Activated CD8-positive, alpha-beta memory T cell treated with anti-CD3 and anti-CD28 coated beads, Interleukin-2, amount 10 ng/mL, durations not matched to agents 7 days and 5 days (primary cell): ENCODE measurements at places on chromosomes 7 and 10. TPM values are rescaled to one million over a fixed set of nuclear protein-coding genes. Genes with fewer than 3 reads are reported as not detected.

MPP7 gene
- 3.7 TPM for total RNA-seq

TMED4 gene
- total RNA-seq = 74.8 TPM

FXYD4 gene
- 0.37 TPM for total RNA-seq

PPP1R3A gene
- not detected for total RNA-seq

UCMA gene
- total RNA-seq = not detected

RAMP3 gene
- total RNA-seq = not detected

ASAH2 gene
- 4.2 TPM for total RNA-seq

PARG gene
- total RNA-seq = 31.6 TPM

TLX1 gene
- total RNA-seq = not detected

GRCh38 chr10:98472196-98472595 is 25.5 kb upstream of the HPS1 start:
- no peak overlapping the region for H3K4me3 ChIP-seq
- no peak overlapping the region for H3K27ac ChIP-seq
- peaks cover 10% of the 10 kb centered on the region for H3K4me1 ChIP-seq
- no peak for DNase-seq
- H3K36me3 ChIP-seq = no peaks in the 10 kb centered on the region

DNA sequence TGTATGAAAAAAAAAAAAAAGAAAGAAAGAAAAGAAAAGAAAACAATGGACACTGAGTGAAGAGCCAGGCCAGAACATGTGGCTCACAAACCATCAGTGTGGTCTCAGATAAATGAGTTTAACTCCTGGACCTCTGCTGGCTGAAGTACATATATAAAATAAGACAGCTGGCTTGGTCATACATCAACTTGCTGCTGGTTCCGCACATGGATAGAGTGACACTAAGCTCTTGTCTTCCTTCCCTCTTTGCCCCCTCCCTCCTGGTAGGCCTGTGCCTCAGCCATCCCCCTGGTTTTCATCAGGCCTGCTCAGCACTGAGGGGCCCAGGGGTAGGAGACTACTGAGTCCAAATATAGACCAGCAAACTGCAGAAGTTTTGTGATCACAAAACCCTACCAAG is 58.1 kb upstream of the DGKI start:
- no peak overlapping the region for H3K27ac ChIP-seq
- DNase-seq = no peak
- no peaks in the 10 kb centered on the region for H3K27me3 ChIP-seq

GRCh38 chr10:100972115-100972903 is 3.0 kb downstream of the SEMA4G start:
- H3K36me3 ChIP-seq = no peaks in the 10 kb centered on the region
- no peaks in the 10 kb centered on the region for H3K27me3 ChIP-seq
- no peak for DNase-seq
- H3K27ac ChIP-seq = no peak overlapping the region

DNA sequence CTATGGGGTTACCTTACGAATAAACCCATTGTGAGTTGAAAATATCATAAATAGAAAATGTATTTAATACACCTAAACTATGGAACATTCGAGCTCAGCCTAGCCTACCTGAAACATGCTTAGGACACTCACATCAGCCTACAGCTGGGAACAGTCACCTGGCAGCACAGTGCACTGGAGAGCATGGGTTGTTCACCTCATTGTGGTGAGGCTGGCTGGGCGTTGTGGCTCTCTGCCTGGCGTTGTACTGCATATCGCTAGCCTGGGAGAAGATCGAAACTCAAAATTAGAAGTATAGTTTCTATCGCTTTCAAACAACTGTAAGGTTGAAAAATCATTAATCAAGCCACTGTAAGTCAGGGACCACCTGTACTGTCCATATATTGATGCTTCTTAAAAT is 17.3 kb upstream of the HBP1 start:
- no peaks in the 10 kb centered on the region for H3K36me3 ChIP-seq
- H3K4me1 ChIP-seq = peaks cover 6% of the 10 kb centered on the region
- H3K27ac ChIP-seq = no peak overlapping the region
- H3K27me3 ChIP-seq = no peaks in the 10 kb centered on the region
- no peak overlapping the region for H3K4me3 ChIP-seq

DNA sequence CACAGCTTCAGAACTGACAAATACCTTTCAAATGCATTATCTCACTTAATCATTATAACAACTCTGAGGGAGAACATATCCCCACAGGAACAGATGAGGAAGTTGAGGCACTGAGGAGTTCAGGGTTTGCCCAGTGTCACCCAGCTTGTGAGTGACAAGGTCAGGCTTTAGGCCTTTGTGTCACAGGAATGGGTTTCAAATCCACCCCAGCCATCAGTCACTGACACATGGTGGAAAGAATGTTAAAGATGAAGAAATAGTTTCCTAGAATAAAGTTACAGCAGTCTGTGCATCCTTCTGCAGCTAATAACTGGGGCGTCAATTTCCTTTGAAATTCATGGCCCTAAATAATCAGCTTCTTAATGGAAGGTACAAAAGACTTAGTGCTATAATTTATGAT is 37.8 kb downstream of the SGCE start:
- H3K4me3 ChIP-seq = no peak overlapping the region
- peaks cover 12% of the 10 kb centered on the region for H3K4me1 ChIP-seq
- H3K27ac ChIP-seq = no peak overlapping the region
- H3K36me3 ChIP-seq = no peaks in the 10 kb centered on the region

- no peaks in the 10 kb centered on the region for H3K36me3 ChIP-seq
- H3K27me3 ChIP-seq = peaks cover 37% of the 10 kb centered on the region
- H3K4me3 ChIP-seq = no peak overlapping the region
- peak; percentile 61 for DNase-seq
- H3K27ac ChIP-seq = no peak overlapping the region
Observed at GRCh38 chr10:95445837-95446486, 115.2 kb downstream of the SORBS1 start.

- DNase-seq = no peak
- no peak overlapping the region for H3K27ac ChIP-seq
- H3K27me3 ChIP-seq = no peaks in the 10 kb centered on the region
- peaks cover 25% of the 10 kb centered on the region for H3K4me1 ChIP-seq
- peak overlapping the region; percentile 9 for H3K4me3 ChIP-seq
Observed at GRCh38 chr10:73647211-73647874, 6.1 kb upstream of the MYOZ1 start.

GRCh38 chr7:54878339-54878738 is 119.3 kb upstream of the SEC61G start:
- no peaks in the 10 kb centered on the region for H3K4me1 ChIP-seq
- no peaks in the 10 kb centered on the region for H3K36me3 ChIP-seq
- H3K27me3 ChIP-seq = no peaks in the 10 kb centered on the region

DNA sequence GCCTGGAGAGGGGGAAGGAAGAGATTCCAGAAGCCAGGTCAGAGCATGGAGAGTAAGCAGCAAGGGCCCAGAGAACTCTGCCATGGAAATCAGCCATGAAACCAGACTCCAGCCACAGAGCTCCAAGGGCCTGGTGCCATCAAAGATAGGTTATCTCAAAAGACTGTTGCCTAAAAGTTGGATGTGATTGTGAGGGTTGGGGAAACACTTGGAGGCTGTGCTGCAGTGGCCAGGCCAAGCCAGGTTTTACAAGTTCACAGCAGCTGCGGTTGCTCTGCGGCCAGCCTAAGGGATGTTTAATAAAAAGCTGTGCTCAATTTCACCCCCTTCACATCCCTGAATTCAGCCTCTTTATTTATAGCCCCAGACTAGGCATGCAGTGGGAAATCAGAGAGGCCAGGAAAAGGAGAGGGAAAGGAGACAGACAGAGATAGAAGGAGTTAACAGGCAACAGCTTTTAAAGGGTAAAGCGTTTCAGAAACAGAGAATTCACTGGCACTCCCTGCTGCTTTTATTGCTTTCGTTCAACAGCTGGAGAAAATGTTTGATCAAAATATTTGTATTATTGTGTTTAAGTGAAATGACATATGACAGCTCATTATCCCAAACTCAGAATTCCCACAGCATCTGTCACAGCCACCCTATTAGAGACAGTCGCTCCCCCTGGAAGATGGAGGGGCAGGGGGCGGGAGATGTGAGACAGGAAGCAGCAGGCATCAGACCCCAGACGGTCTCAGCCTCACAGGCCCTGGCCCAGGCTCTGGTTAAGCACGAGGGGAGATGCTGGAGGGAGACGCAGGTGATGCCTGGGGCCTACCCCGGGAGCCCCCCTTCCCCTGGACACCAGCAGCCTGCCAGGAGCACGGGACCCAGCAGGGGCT is 140.1 kb downstream of the GLI3 start:
- no peak for DNase-seq
- no peaks in the 10 kb centered on the region for H3K36me3 ChIP-seq
- H3K4me1 ChIP-seq = no peaks in the 10 kb centered on the region
- no peak overlapping the region for H3K27ac ChIP-seq
- no peak overlapping the region for H3K4me3 ChIP-seq

DNA sequence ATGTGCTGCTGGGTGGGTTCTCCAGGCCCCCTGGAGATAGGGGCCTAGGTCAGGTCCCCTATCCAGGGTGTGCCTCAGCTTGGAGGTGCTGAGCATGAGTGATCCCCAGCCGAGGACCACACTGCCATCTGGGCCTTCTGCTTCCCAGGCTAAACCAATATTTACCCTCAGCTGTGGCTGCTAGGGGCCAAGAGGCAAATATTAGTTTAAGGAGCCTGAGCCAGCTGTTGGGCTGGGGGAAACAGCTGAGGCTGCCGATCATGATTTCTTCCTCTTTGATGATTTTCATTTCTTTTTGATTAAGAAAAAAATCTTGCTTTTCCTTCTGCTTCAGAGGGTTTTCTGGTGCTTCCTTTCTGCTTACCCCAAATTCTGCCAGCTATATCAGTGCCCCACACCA is 83.4 kb downstream of the NEURL1 start:
- no peaks in the 10 kb centered on the region for H3K36me3 ChIP-seq
- no peak overlapping the region for H3K27ac ChIP-seq
- no peak overlapping the region for H3K4me3 ChIP-seq
- H3K27me3 ChIP-seq = peaks cover 7% of the 10 kb centered on the region
- no peak for DNase-seq
- peaks cover 2% of the 10 kb centered on the region for H3K4me1 ChIP-seq

DNA sequence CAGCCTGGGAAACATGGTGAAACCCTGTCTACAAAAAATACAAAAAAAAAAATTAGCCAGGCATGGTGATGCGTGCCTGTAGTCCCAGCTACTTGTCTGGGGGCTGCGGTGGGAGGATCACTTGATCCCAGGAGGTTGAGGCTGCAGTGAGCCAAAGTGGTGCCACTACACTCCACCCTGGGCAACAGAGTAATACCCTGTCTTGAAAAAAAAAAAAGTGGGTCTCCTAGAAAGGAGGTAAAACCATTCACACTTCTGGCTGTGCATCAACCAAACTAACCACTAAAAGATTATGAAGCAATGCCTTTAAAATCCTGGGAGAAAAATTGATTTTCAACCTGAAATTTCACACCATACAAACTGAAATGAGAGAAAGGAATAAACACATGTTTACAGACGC is 35.4 kb upstream of the C10orf71 start:
- H3K4me1 ChIP-seq = no peaks in the 10 kb centered on the region
- H3K4me3 ChIP-seq = no peak overlapping the region
- no peak overlapping the region for H3K27ac ChIP-seq
- H3K36me3 ChIP-seq = peaks cover 8% of the 10 kb centered on the region

DNA sequence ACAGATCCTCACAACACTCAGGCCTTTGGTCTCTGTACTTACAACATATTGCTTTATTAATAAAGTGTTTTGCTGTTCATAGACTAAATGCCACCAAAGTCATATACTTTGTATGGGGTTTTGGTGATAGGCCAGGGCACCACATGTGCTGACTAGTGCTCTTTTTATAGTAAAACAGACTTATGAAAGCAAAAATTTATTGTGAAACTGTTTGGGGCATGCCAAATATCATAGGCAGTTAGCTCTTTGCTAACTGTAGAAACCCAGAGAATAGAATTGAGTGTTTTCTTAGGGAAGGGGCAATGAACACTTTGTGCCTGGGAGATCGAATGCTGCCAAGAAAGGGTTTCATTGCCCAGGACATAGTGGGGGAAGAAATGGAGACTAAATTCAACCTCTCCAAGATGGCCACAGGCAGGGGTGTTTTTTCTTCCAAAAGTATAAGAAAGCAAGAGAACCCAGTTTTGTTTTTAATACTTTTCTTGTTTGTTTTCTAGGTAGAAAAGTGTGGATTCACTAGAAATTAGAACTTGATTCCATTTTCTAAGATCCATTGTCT is 142.7 kb downstream of the TRIL start:
- no peak for DNase-seq
- H3K27me3 ChIP-seq = no peaks in the 10 kb centered on the region
- no peaks in the 10 kb centered on the region for H3K4me1 ChIP-seq
- no peak overlapping the region for H3K27ac ChIP-seq
- no peak overlapping the region for H3K4me3 ChIP-seq

DNA sequence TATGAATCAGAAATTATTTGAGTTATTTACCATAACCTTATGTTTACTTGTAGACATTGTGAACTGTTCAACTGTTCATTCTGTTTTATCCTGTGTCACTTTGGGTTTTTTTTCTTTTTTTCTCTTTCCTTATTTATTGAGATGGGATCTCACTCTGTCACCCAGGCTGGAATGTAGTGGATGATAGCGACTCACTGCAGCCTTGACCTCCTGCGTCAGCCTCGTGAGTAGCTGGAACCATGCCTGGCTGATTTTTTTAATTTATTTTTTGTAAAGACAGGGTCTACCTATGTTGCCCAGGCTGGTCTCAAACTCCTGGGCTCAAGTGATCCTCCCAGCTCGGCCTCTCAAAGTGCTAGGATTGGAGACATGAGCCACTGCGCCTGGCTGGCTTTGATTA is 97.1 kb downstream of the CSTF2T start:
- H3K36me3 ChIP-seq = no peaks in the 10 kb centered on the region
- no peaks in the 10 kb centered on the region for H3K4me1 ChIP-seq
- H3K27ac ChIP-seq = no peak overlapping the region
- no peak overlapping the region for H3K4me3 ChIP-seq
- no peak for DNase-seq
- H3K27me3 ChIP-seq = no peaks in the 10 kb centered on the region

GRCh38 chr10:71547876-71548846 is 151.4 kb downstream of the CDH23 start:
- H3K27me3 ChIP-seq = no peaks in the 10 kb centered on the region
- no peaks in the 10 kb centered on the region for H3K36me3 ChIP-seq
- peak; percentile 56 for DNase-seq
- no peaks in the 10 kb centered on the region for H3K4me1 ChIP-seq
- H3K27ac ChIP-seq = no peak overlapping the region
- H3K4me3 ChIP-seq = no peak overlapping the region

- no peaks in the 10 kb centered on the region for H3K27me3 ChIP-seq
- H3K27ac ChIP-seq = no peak overlapping the region
- H3K4me3 ChIP-seq = no peak overlapping the region
- no peak for DNase-seq
- no peaks in the 10 kb centered on the region for H3K4me1 ChIP-seq
- H3K36me3 ChIP-seq = no peaks in the 10 kb centered on the region
Observed at GRCh38 chr10:83222300-83222699, 917.0 kb upstream of the GHITM start.

DNA sequence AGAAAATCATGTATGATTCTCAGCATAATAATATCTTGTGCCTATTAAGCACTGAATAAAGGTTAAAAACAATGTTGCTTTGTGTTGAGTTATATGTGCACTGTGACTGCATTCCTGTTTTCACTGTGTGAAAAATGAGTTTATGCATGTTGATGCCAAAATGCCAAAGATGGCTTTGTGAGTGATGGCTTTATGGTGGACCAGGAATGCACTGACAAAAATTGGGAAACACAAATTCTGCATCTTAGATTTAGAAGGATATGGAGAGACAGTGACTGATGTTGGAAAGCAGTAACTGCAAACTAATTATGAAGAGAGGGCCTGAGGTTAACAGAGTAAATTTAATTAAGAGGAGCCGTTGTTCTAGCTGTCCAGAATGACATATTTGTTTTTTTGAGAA is 440.4 kb downstream of the KIF20B start:
- no peak for DNase-seq
- H3K36me3 ChIP-seq = no peaks in the 10 kb centered on the region
- peaks cover 2% of the 10 kb centered on the region for H3K27me3 ChIP-seq
- H3K4me3 ChIP-seq = no peak overlapping the region
- H3K4me1 ChIP-seq = no peaks in the 10 kb centered on the region
